ENCODE measurements at places on chromosomes 3 and 15. TPM values are rescaled to one million over a fixed set of nuclear protein-coding genes. Genes with fewer than 3 reads are reported as not detected.

SPINT1 gene
- total RNA-seq: not detected

LSMEM2 gene
- total RNA-seq: not detected

GRCh38 chr3:4708230-4708629 lies 215.1 kb downstream of the ITPR1 start:
- no peak for DNase-seq

GRCh38 chr15:87792250-87793040 lies 464.1 kb downstream of the NTRK3 start:
- no peak for DNase-seq

Measured in H4 (cell line).